ENCODE measurements at places on chromosomes 3 and 15.

DNA sequence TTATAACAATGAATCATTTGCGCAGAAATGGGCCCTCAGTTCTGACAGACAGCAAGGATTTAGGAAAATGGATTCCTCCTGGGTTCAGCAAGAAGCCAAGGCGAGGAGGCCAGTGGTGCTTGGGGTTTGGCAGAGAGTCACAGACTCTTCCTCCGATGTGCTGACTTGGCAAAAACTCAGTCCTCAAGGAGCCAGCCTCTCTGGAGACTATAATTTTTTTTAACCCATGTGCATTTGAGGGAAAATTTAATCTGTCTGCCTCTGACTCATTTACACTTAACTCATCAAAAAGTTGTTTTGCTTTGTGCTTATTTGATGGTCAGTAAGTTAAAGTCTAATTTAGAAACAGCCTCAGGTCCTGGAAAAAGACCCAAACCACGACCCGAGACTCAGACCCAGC lies 34.2 kb upstream of the SLC24A5 start:
- no peaks in the 10 kb centered on the region for H3K4me1 ChIP-seq
- H3K4me3 ChIP-seq: no peak overlapping the region
- H3K27ac ChIP-seq: no peak overlapping the region
- no peaks in the 10 kb centered on the region for H3K36me3 ChIP-seq

- H3K4me3 ChIP-seq: no peak overlapping the region
- H3K27ac ChIP-seq: no peak overlapping the region
- H3K27me3 ChIP-seq: no peaks in the 10 kb centered on the region
- DNase-seq: no peak
- peaks cover 5% of the 10 kb centered on the region for H3K36me3 ChIP-seq
- peaks cover 8% of the 10 kb centered on the region for H3K4me1 ChIP-seq
Measured at GRCh38 chr15:89205991-89206585, 15.3 kb downstream of the RLBP1 start.

GRCh38 chr3:174540116-174540908 lies 318.8 kb upstream of the NAALADL2 start:
- no peaks in the 10 kb centered on the region for H3K27me3 ChIP-seq
- H3K4me1 ChIP-seq: no peaks in the 10 kb centered on the region
- H3K36me3 ChIP-seq: no peaks in the 10 kb centered on the region
- DNase-seq: no peak

GRCh38 chr3:36877930-36878685 lies 66.7 kb downstream of the TRANK1 start:
- H3K4me3 ChIP-seq: no peak overlapping the region
- no peaks in the 10 kb centered on the region for H3K36me3 ChIP-seq
- no peaks in the 10 kb centered on the region for H3K4me1 ChIP-seq
- no peak overlapping the region for H3K27ac ChIP-seq
- DNase-seq: no peak
- no peaks in the 10 kb centered on the region for H3K27me3 ChIP-seq

- H3K27me3 ChIP-seq: no peaks in the 10 kb centered on the region
- H3K4me1 ChIP-seq: peaks cover 81% of the 10 kb centered on the region
- H3K4me3 ChIP-seq: no peak overlapping the region
- peak overlapping the region; percentile 48 for H3K27ac ChIP-seq
Measured at GRCh38 chr3:56796202-56796601, 5.5 kb downstream of the ARHGEF3 start.

DNA sequence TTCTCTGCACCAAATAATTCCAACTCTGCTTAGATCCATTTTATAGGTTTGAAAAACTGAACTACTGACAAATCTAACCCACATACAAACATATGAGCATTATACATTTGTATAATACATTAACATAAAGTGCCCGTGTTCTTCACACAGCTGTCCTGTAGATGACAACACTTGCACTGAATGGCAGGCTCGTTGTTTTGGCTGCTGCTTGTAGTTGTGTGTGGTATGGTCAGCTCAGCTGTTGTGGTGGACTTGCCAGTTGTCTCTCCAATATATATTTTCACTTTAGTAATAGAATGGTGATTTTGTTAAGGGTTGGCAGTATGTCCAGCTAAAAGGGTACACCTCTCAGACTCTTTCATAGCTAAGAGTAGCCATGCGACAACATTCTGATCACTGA lies 30.5 kb downstream of the CHST2 start:
- H3K27ac ChIP-seq: peak overlapping the region; percentile 74
- no peaks in the 10 kb centered on the region for H3K27me3 ChIP-seq
- H3K4me1 ChIP-seq: peaks cover 16% of the 10 kb centered on the region

DNA sequence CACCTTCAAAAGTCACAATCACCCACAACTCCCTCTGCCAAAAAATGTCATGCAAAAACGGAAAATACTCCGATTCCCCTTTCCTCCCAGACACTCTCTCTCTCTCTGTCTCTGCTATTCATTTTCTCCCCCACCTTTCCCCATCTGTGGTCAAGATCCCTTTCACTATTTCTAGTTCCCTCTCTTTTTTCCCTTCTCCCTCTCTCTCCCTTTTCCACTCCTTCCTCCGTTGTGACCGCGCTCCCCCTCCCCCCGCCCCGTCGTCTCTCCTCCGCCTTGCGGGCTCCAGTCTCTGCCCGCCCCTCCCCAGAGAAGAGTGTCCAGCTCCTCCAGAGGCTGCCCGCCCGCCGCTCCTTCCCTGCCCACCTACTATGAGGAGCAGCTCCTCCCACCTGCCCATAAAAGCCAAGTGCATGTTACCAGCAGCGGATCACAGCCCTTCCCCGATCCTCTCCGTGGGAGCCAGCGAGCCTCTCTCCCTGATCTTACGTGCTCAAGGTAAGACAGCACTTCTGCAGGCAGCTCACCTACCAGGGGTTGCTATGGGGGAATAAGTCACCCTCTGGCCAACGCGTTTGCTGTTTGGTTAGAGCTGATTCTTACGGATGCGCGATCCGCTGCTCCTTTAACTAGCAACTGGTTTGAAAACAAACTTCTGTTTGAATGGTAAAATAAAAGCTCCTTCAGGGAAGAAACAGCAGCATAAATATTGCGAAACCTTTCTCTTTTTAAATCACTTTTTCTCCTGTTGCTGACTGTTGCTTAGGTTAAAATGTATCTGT lies at the start of gene COL8A1:
TSS of gene COL8A1 (plus strand) at position 428 of the 782 bp plus-strand sequence. CDS start 152,089 bp downstream, outside the sequence.
- H3K4me3 ChIP-seq: peak within 1 kb of the TSS; percentile 70
- peak; percentile 67 for DNase-seq
- H3K4me1 ChIP-seq: peaks cover 25% of the 10 kb centered on the region
- peaks cover 56% of the 10 kb centered on the region for H3K27me3 ChIP-seq

GRCh38 chr15:33910741-33911140 lies 57.6 kb upstream of the CHRM5 start:
- H3K4me1 ChIP-seq: peaks cover 10% of the 10 kb centered on the region
- H3K27ac ChIP-seq: no peak overlapping the region
- H3K4me3 ChIP-seq: no peak overlapping the region
- H3K27me3 ChIP-seq: no peaks in the 10 kb centered on the region
- no peak for DNase-seq
- no peaks in the 10 kb centered on the region for H3K36me3 ChIP-seq

GRCh38 chr3:149813367-149814281 lies 609 bp downstream of the RNF13 start:
- DNase-seq: no peak
- H3K4me1 ChIP-seq: peaks cover 59% of the 10 kb centered on the region
- peak overlapping the region; percentile 88 for H3K4me3 ChIP-seq

DNA sequence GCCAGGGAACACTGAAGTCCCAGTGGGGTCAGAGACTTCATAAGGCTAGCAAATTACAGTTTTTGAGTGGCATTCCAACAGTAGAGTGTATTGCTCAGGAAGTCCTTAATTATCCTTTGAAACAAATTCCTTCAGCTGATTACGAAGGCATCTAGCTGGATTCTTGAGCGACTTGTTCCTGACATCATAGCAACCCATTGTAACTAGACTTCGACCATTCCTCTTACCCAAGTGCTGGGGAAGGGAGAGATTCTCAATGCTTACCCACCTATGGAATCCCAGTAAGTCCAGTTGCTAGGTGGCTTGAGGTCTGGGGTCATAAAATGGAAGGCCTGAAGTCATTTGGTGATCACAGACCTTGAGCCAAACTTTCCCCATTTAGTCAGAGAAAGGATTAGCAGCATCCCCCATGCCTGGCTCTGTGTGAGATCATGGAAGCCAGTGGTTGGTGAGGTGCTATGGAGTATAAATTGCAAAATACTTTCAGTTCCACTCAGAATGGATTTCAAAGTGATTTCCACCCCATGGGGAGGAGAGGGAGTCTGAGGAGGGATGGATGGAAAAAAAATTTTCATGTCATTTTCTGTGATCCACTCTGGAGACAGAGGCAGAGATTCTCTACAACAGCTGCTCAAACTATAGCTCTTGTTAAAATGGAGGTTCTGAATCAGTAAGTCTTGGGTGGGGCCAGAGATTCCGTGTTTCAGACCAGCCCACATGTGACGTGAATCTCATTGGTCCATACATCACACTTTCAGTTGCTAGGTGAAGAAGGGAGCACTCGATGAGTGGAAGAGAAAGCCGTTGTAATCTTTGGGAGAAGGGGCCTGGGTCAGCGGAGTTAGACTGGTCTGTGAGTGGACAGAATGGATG lies 45.7 kb downstream of the CD86 start:
- H3K4me1 ChIP-seq: peaks cover 3% of the 10 kb centered on the region
- peaks cover 6% of the 10 kb centered on the region for H3K27me3 ChIP-seq
- no peaks in the 10 kb centered on the region for H3K36me3 ChIP-seq
- H3K4me3 ChIP-seq: no peak overlapping the region
- H3K27ac ChIP-seq: no peak overlapping the region

- H3K36me3 ChIP-seq: no peaks in the 10 kb centered on the region
- H3K27me3 ChIP-seq: no peaks in the 10 kb centered on the region
- no peak for DNase-seq
- no peak overlapping the region for H3K4me3 ChIP-seq
- no peak overlapping the region for H3K27ac ChIP-seq
Measured at GRCh38 chr3:18300916-18301315, 124.2 kb downstream of the SATB1 start.

GRCh38 chr3:145333931-145334330 lies 827.1 kb downstream of the PLOD2 start:
- no peak overlapping the region for H3K4me3 ChIP-seq
- no peaks in the 10 kb centered on the region for H3K4me1 ChIP-seq
- no peaks in the 10 kb centered on the region for H3K27me3 ChIP-seq
- H3K36me3 ChIP-seq: no peaks in the 10 kb centered on the region
- H3K27ac ChIP-seq: no peak overlapping the region

DNA sequence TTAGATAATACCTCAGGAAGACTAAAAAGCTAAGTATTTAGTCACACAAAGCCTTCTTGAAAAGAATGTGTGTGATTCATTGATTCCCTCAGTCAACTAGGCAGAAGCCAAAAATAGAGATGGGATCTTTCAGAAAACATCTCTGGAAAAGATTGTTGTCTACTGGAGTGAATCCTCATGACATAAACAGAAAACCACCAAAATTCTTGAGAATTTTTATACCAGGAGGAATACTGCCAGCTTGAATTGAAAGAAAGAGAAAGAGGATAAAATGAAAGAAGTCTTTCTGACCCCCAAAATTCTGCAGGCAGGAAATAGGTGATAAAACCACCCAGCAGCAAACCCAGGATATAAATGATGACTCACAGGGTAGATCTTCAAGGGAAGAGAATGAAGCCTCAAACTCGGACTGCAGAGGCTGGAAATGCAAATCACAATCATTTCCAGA lies 363.1 kb upstream of the PLSCR5 start:
- no peaks in the 10 kb centered on the region for H3K36me3 ChIP-seq
- no peak overlapping the region for H3K27ac ChIP-seq
- no peak overlapping the region for H3K4me3 ChIP-seq

DNA sequence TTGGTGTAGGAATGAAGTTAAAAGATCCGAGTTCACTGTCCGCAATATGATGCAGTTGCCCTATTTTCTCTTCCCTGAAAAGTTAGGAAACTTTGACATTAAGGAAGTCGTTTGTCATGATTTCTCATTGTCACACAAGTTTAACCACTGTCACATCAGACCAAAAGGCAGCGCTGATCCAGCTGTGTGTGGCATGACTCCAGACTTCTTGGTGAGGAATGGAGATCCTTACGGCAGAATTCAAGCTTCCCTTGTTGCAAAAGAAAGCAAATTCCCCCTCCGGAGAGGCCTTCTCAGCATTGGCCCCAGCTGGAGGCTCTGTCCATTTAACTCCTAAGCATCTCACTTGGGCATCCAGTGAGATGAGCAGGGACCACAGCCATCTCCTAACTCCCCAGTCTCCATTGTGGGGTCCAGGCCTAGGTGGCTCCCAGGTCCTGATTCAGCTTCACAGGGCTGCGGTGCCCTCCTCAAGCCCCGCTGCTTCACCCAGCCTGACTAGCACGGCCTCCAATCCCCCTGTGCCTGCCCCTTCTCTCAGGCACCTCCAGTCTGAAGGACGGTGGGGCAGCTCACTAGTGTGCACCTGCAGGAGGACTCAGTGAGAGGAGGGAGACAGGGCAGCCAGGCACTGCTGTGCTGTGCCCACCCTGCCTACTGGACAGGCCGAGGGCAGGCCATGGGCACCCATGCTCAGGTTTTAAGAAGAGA lies 159.5 kb downstream of the CHSY1 start:
- H3K4me1 ChIP-seq: peaks cover 45% of the 10 kb centered on the region
- no peaks in the 10 kb centered on the region for H3K27me3 ChIP-seq
- H3K36me3 ChIP-seq: no peaks in the 10 kb centered on the region
- H3K4me3 ChIP-seq: no peak overlapping the region

Data from left ventricle myocardium inferior (tissue), 1 donor.